Stimulated activated CD4-positive, alpha-beta T cell treated with anti-CD3 and anti-CD28 coated beads, Interleukin-1b, Interleukin-23, amount 100 ng/mL, for 1 hour (primary cell): ENCODE measurements at places on chromosomes 7 and 10.

GRCh38 chr10:61985715-61986114 is 84.2 kb downstream of the ARID5B start:
- DNase-seq = no peak

GRCh38 chr10:118457824-118458428 is 115.8 kb upstream of the FAM204A start:
- no peak for DNase-seq

DNA sequence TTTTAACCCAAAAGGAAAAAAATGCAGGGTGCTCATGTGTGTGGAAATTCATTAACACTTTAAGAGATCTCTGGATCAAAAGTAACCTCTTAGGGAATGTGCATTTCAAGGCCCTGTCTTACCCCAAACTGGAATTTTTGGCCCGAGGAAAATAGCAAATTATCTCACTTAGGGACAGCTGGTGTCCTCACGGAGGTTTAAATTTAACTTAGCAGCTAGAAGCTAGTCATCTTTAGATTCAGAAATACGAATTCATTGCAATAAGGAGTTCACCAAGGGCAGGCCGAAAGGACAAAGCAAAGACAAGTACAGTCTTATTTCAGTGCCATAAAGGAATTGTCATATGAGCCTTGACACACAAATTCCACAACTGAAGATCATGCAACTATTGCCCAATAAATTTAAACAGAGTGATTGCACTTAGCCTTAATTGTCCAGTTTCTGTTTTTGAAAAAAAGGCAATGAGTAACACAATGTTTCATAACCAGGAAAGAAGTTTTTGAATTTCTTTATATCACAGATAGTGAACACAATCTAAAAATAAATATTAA is 22.4 kb upstream of the SEMA3C start:
- DNase-seq = no peak

GRCh38 chr10:119700321-119700954 is 25.4 kb upstream of the INPP5F start:
- DNase-seq = no peak

- DNase-seq = no peak
Observed at GRCh38 chr10:101710059-101710695, 15.2 kb upstream of the FBXW4 start.

DNA sequence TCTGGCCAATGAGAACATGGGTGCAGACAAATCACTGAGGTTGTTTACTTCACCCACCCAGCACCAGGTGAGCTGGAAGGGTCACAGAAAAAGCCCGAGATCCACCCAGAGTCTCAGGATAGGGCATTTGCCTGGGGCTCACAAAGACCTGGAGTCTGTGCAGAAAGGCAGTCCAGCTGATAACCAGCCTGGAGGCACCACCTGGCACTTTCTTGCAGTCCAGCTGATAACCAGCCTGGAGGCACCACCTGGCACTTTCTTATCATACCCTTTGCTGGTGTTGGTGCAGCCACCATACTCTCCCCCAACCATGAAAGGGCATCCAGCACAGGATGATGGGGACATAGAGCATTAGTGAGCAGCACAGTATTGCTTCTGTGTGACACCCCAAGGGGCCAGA is 104.1 kb downstream of the PPP1R3C start:
- DNase-seq = no peak

GRCh38 chr10:90180886-90181691 is 479.7 kb downstream of the KIF20B start:
- no peak for DNase-seq

DNA sequence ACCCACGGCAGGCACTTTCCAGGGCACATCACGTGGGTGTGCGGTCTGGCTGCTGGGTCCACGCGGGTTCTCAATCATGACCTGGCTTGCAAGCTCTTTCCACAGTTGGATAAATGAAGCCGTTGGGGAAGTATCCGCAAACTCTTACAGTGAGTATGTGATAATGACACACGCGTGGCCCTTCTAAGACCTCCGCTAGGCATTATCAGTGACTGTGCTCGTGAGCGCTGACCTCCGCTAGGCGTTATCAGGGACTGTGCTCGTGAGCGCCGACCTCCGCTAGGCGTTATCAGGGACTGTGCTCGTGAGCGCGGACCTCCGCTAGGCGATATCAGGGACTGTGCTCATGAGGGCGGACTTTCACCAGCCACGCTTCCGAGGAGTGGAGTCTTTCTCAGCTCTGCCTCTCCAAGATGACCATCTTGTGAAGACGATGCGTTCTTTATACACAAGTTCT is 107.0 kb downstream of the WDR37 start:
- no peak for DNase-seq

- no peak for DNase-seq
Observed at GRCh38 chr10:13003759-13004158, 2.2 kb upstream of the CCDC3 start.

DNA sequence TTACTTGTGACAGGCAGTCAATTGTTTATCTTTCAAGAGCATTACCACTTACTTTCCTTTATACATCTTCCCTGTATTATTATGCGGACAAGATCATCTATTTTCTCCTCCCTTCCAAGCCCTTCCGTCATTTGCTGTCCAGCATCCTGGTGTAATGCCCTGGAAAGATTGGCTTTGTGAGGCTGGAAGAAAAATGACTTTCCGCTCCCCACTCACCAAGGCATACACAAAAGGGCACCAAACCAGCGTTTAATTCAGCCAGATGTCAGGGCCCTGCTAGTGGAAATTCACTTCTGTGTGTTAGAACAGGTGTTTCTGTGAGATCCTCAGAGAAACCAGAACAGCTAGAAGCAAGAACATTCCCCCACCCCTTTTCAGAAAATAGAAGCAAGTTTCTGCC is 128.1 kb upstream of the NANOS1 start:
- DNase-seq = no peak

GRCh38 chr7:159027789-159028507 is 116.7 kb downstream of the VIPR2 start:
- no peak for DNase-seq

DNA sequence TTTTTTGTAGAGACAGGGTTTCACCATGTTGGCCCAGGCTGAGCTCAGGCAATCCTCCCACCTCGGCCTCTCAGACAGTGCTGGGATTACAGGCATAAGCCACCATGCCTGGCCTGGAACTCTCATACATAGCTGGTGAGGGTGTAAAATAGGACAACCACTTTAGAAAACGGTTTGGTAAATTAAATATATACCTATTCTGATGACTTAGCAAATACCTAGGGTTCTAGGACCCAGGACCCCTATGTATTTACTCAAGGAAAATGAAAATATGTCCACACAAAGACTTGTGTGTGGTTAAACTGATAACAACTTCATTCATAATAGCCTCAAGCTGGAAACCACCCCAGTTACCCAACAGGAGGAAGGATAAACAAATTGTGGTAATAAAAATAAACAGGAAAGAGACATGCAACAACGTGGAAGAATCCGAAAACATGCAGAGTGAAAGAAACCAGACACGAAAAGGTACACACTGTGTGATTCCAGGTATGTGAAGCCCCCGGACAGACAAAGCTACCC is 52.7 kb downstream of the CARD11 start:
- DNase-seq = no peak

DNA sequence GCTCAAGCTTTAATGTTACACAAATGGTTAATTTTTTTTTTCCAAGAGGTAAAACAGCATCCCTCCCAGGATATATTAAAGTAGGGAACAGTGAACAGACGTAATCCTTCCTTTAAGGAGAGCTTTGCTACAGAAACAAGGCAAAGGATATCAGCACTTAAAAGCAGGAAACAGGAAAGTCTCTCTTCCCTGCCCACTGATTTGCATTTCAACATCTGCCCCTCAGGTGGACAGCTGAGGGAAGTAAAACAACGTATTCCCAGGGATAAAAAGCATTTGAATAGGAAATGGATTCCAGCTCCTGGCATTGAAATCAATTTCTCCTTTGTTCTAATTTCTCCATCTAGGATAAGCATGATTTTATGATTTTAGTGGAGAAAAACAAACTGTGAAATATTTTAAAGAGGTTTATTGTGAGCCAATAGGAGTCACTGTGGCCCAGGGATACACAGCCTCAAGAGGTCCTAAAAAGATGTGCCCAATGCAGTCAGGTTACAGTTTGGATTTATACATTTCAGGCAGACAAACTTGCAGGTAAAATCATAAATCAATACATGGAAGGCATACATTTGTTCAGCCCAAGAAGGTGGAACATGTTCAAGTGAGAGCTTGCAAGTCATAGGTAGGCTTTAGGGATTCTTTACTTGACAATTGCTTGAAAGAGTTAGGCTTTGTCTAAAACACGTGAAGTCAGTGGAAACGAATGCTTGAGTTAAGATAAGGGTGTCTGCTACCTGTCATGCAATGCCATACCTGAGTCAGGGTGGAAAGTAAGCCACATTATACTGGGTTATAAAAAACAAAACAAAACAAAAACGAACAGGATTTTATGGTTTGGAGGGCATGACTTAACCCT is 286.2 kb upstream of the VWC2 start:
- no peak for DNase-seq

DNA sequence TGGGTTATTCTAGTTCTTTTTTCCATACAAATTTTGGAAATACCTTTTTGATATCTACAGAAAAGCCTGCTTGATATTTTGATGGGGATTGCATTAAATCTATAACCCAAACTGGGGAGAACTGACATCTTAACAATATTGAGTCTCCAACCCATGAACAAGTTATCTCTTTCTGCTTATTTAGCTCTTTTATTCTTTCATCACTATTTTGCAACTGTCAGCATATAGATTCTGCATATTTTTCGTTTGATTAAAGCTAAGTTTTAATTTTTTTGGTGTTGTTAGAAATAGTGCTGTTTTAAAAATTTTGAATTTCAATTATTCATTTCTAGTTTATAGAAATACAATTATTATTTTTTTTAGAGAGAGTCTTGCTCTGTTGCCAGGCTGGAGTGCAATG is 97.9 kb downstream of the EMX2 start:
- no peak for DNase-seq

- no peak for DNase-seq
Observed at GRCh38 chr10:77431209-77431611, 206.4 kb downstream of the KCNMA1 start.
